ENCODE measurements at places on chromosomes 12 and 14.

GRCh38 chr12:81078469-81079196, 754 bp downstream of the ACSS3 start:
- DNase-seq, result no peak

GRCh38 chr14:65348137-65348536, 64.4 kb upstream of the FUT8 start:
- DNase-seq, result no peak

GRCh38 chr14:74085828-74086227, 1.1 kb downstream of the LIN52 start:
- DNase-seq, result no peak

DNA sequence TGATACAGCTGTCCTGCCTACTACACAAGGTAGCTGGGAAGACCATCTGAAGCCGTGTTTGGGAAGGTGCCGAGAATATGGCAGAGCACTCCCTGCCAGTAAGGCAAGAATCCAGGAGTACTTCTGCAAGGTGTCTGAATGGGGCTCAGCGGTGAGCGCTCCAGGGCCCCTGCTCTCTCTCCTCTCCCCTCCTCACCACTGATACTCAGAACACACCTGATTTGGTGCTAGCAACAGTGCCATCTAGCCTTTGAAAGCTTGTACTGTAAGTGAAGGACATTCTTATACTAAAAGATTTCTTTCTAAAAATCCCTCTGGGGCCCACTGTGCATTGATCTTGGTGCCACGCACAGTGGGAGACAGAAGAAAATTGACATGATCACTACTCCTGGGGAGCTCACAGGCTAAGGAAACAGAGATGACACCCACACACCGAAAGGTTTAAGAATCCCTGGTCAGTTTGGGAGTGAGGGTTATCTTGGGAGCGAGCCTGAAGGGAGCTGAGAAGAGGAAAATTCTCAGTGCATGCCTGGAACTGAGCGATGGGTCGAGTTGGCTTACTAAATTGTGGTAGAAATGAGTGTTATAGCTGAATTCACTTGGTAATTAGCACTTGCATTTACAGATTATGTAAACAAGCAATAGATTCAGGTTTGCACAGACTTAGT, 216.9 kb downstream of the NTF3 start:
- DNase-seq, result peak; percentile 48

DNA sequence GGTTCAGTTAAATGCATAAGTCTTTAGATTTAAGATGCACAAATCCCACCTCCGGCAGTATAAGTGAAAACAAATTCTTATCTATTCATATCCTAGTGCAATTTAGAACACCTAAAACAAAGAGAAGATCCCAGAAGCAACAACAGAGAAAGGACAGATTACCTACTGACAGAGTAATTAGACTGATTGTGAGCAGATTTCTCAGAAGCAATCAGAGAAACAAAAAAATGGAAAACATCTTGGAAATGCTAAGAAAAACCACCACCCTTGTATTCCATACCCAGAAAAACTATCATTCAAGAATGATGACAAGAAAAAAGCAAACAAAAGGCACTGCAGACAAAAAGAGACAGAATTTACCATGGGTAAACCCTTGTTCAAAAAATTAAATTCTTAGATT, 47.6 kb upstream of the SELPLG start:
- no peak for DNase-seq

DNA sequence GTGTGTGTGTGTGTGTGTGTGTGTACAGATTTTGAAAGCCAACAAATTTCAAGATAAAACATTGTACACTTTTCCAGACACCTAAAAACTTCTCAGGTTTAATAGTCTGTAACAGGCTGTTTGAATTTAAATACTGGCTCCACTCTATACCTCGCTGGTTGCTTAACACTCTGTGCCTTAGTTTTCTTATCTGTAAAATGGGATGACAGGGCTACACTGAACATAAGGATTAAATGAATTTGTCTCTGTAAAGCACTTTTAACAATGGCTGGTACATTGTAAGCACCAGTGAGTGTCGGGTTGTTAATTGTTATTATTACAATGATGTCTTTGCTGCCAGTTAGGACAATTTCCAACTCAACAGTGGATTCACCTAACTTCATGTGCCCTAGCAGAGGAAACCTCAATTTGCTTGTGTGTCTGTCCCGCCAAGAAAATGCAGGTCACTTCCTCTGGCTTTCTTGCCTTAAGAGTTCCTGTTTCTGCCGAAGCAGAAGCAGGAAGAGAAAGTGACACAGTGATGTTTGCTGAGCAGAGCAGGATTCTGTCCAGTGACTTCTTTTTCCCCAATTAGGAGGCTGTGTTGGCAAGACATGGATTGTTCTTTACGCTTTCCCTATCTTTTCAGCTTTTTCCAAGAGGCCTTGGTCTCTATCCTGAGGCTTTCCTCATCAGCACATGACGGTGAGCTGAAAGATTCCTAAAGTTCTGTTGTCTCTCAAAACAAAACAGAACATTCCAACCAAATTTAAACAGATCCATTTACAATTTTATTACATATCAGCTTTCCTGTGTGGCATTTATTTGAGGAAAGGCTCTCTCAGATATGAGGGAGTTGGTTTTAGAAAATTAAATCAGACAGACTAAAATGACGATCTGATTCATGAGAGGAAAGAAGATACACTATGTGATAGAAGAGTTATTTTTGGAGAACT, 154.1 kb upstream of the ATP2B1 start:
- no peak for DNase-seq

DNA sequence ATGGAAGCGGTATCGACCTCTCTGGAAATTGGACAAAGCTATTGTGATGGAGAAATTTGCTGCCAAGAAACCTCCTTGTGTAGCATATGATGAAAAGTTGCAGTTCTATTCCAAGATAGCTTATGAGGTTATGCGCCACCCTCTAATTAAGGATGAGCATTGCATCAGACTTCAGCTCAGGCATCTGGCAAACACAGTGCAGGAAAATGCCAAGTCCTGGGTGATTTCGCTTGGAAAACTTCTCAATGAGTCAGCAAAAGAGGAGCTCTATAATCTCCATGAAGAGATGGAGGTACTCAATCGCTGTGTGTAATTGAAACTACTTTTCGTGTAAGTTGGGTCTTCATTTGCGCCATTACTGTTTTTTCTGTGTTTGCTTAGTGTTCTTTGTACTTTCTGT, 51.2 kb downstream of the DNAH10 start:
- no peak for DNase-seq

- no peak for DNase-seq
Observed at GRCh38 chr14:91377700-91378652, 39.6 kb downstream of the CCDC88C start.

DNA sequence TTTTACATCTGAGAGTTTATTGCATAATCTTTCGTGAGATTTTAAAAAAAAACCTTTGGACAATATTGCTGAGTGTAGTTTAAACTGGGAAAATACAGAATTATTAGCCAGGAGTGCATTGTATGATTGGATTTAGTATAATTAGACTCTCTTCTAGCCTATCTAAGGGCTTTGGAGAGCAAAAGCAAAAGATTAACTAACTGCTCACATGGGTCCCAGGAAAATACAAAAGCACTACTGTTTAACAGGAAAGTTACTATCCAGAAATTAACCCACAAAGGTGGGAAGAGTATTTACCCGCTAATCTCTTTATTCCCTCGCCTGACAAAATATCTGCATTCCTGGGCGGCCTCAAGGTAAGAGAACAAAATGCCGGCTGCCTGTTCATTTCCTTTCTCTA, 309.5 kb downstream of the ATXN7L3B start:
- DNase-seq, result no peak

- no peak for DNase-seq
Observed at GRCh38 chr12:10363914-10364814, 25.7 kb downstream of the KLRK1 start.

GRCh38 chr14:95483309-95484165, 32.9 kb downstream of the SYNE3 start:
- DNase-seq, result no peak

GRCh38 chr12:42421844-42422779, 96.1 kb downstream of the PPHLN1 start:
- no peak for DNase-seq

DNA sequence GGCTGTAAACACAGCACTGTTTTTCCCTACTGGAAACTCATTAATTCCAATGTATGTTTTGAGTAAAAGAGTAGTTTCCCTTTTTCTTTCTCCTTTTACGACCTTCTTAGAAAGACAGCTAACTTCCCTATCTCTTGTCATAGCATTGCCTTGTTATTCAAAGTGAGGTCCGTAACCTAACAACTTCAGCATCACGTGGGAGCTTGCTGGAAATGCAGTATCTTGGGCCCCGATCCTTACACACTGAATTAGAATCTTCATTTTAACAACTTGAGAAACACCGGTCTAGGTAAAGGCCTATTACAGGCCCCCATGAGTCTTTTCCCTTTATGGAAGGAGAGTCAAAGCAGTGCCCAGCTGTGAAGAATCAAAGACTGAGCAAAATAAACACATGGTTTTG, 230.7 kb upstream of the PRKD1 start:
- DNase-seq, result no peak

GRCh38 chr12:121515615-121516014, 65.2 kb downstream of the KDM2B start:
- no peak for DNase-seq

- DNase-seq, result no peak
Observed at GRCh38 chr14:91231446-91231845, 13.1 kb downstream of the GPR68 start.

DNA sequence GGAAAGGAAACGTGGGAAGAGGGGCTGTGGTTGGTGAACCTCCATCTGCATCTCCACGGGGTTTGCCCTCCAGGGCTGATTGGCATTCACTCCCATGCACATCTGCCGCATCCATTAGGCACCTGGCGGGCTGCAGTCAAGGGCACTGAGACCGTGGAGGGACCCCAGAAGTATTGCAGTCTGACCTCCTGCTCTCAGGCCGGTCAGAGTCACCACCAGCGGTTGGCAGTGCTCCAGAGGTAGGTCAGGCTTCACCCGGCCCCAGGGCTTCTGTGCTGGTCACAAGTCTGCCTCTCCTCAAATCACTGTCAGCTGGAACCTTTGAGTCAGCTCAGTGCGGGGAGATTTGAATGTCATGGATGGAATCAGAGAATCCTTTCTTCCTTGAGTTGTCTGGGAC, 132.3 kb downstream of the PAPOLA start:
- no peak for DNase-seq

GRCh38 chr12:114750917-114751316, 66.9 kb upstream of the TBX3 start:
- DNase-seq, result no peak

- DNase-seq, result no peak
Observed at GRCh38 chr14:96497586-96497985, 4.6 kb upstream of the PAPOLA start.

DNA sequence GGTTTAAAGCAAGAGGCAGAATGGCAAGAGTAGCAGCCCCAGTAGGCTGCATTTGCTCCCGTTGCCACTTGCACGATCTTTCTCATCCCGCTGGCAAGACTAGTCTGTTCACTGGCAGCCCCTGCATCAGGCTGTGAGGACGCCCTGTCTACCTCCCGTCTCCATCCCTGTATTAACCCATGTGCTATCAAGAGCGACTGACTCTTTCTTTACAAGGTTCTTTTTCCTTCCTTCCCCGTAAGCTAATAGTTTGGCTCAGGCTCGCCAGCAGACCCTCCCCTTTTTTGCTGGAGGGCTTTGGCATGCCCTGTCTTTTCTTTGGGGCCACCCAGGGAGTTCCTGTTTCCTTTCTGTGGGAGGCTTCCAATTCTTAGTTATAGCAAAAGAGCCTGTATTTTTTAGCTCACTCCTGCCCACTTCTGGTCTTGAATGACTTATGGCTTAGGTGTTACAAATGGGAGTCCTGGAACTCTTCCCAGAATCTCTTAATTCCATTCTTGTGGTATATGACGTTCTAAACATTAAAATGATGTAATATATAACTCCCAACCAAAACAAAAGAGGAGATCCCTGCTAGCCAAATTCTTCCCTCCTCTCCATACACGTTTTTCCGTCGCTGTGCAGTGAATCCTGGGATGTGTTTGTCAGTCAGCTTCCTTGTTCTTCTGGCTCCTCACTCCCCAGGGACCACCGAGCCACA, 149.0 kb downstream of the PRKCH start:
- DNase-seq, result peak; percentile 48

DNA sequence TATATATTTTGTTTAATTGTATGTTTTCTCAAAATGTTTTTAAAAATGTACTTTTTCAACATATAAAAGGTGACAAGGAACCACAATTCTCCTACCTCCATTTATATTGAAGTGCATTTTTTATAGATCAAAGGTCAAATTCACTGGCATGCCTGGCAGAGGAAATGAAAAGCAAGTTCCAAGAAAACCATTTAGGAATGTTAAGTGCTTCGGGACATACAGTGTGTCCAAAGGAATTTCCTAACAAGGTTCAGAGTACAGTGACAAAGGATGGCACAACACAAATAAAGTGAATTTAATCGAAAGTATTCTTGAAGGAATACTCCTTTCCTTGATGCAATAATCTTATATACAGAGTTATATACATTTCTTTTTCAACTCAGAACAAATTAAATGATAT, 242.3 kb downstream of the CCER1 start:
- no peak for DNase-seq

GRCh38 chr12:132477017-132477702, 12.8 kb upstream of the FBRSL1 start:
- no peak for DNase-seq

GRCh38 chr12:90497923-90498545, 456.9 kb downstream of the CCER1 start:
- DNase-seq, result no peak

DNA sequence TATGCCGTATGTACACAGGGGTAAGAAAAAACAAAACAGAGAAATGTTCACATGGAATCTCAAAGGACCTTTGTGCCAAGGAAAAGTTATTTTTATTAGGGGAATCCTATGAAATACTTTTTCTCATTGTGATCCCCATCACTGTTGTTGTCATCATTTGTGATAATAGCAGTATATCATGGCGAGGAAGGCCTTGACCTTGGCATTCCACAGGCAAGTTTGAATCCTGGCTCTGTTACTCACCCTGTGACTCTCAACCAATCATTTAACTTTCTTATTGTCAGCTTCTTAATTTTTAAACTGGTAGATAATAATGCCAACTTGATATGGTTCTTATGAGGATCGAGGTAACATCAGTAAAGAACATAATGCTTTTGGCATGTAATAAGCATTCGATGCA, 142.2 kb upstream of the DDHD1 start:
- no peak for DNase-seq

DNA sequence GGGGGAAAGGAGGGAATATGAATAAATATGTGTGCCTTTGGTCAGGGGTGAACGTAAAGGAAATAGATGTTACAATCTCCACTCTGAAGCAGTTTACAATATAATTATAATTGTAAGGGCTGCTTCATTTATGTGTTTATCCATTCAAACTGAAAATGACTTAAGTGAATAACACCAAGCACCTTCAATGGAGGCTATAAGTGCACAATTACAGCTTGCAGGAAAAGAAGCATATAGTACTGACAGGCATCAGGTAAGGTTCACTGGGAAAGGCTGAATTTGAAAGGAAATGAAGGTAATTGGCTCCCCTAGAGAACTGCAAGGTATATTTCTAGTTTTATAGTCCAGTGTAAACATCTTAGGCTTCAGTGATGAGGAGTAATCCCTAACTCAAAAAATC, 192.7 kb downstream of the STXBP6 start:
- DNase-seq, result no peak

GRCh38 chr14:24132061-24132685, 1.7 kb downstream of the FITM1 start:
- no peak for DNase-seq

GRCh38 chr14:24115422-24116127, 826 bp upstream of the NRL start:
- no peak for DNase-seq

GRCh38 chr12:129339336-129339735, 486.1 kb downstream of the GLT1D1 start:
- no peak for DNase-seq
